Stimulated activated CD4-positive, alpha-beta T cell treated with anti-CD3 and anti-CD28 coated beads, Interleukin-1b, Interleukin-23, amount 100 ng/mL, for 24 hours (primary cell): ENCODE measurements at places on chromosomes 3 and 15.

- no peak for DNase-seq
Observed at GRCh38 chr3:71447803-71448202, 135.7 kb downstream of the FOXP1 start.

- DNase-seq = no peak
Observed at GRCh38 chr15:39363761-39364586, 216.9 kb upstream of the THBS1 start.

DNA sequence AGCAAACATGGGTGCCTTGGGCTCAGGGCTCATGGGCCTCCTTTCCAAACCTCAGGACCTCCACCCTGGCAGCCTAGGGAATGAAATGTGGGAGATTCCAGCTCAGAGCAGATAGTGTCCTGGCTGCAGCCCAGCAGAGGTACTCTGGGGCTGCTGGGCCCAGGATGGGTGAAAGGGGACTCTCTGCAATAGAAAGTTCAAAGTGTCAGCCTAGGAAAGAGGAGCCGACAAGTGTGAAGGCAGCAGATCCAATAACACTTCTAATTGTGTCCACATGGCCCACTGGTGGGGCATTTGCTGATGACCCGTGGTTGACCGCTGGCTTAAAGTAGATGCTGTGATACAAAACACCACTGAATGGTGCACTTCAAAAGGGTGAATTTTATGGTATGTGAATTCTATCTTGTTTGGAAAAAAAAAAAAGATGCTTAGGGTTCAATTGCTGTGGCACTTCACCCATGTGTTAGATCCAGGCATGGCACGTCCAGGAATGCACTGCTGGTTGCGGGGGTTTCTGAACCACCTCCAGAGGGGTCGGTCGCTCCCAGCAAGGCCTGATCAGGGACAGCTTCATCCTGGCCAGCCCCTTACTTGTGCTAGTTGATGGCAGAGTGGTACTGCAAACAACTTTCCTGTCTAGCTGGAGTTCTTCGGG lies 20.9 kb downstream of the AMOTL2 start:
- DNase-seq = no peak

- no peak for DNase-seq
Observed at GRCh38 chr3:141413801-141414689, 45.7 kb downstream of the ZBTB38 start.

- DNase-seq = no peak
Observed at GRCh38 chr15:58241872-58242271, 103.7 kb downstream of the AQP9 start.

DNA sequence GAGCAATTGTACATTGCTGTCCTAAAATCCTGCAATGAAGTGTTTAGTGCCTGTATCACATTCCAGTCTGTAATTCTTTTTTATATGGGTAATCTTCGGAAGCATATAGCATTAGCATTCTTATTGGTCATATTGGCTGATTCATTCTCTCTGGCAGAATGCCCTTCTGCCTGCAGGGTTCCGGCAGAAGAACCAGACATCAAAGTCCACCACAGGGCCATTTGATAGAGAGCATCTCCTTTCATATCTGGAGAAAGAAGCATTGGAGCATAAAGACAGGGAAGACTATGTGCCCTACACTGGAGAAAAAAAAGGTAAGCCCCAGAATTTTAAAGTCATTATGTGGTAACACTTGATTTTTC lies 39.6 kb downstream of the TMOD3 start:
- no peak for DNase-seq

GRCh38 chr3:132549890-132550578 lies 47.0 kb upstream of the ACKR4 start:
- DNase-seq = no peak

GRCh38 chr3:138327831-138328230 lies 1.8 kb downstream of the NME9 start:
- no peak for DNase-seq

GRCh38 chr3:106425916-106426315 lies 557.1 kb upstream of the CBLB start:
- DNase-seq = no peak

DNA sequence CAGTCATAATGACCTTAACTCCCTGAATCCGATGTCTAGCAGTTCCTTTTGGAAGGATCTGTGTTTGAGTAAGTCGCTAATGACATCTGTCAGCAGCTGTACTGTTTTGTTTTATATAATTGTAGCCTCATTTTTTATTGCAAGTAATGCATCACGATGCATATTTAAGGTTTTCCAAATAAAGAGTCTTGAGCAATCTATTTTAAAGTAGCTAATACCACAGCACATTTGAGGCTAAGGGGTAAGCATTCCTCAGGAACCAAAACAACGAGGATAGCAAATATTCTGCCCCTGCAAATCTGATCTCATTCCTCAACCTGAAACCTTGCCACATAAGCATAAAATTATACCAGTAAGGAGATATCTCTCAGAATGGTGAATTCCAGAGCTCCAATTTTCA lies 98.7 kb downstream of the TBC1D5 start:
- no peak for DNase-seq
